Renal cortical epithelial cell (primary cell): ENCODE measurements at places on chromosomes 7 and 10. TPM values are rescaled to one million over a fixed set of nuclear protein-coding genes. Genes with fewer than 3 reads are reported as not detected.

- DNase-seq: no peak
Measured at GRCh38 chr7:116661865-116662264, 10.1 kb upstream of the MET start.

DNA sequence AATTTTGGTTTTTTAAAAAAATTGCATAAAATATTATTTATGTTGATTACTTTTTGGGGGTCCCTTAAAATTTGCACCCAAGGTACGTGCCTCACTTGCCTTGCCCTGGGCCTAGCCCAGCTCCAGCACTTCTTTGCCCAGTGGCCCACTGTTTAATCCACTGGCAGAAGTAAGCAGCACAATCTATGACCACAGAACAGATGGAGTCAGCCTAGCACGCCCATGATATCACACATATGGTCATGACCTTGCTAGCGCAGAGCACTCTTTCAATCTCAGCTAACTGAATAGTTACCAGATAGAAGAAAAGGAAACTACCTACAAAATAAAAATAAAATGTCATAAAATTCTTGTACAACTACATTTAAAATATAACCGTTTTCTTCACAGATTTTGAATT is 5.6 kb downstream of the OGA start:
- no peak for DNase-seq

DNA sequence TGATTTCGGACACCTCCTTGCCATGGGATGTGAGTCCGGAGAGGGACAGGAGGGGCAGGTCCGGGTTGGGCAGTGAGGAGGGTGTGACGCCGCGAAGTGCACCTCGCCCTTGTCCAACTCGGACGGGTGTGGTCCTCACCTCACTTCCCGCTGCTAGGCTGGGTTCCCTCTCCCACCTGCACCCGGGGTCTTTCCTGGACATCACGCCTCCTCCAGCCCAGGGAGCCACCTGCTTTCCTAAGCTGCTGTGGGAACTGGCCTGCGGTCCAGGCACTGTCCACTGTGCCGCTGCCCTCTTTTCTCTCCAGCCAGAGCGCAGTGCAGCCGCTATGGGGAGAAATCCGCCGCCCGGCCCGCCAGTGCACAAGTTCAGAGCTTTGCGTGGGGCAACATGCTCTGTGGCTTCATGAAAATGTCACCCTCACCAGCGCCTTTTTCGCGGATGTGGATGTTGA is 45.0 kb upstream of the ZNF716 start:
- DNase-seq: no peak

- DNase-seq: no peak
Measured at GRCh38 chr7:4794591-4795350, 19.3 kb downstream of the AP5Z1 start.

DNA sequence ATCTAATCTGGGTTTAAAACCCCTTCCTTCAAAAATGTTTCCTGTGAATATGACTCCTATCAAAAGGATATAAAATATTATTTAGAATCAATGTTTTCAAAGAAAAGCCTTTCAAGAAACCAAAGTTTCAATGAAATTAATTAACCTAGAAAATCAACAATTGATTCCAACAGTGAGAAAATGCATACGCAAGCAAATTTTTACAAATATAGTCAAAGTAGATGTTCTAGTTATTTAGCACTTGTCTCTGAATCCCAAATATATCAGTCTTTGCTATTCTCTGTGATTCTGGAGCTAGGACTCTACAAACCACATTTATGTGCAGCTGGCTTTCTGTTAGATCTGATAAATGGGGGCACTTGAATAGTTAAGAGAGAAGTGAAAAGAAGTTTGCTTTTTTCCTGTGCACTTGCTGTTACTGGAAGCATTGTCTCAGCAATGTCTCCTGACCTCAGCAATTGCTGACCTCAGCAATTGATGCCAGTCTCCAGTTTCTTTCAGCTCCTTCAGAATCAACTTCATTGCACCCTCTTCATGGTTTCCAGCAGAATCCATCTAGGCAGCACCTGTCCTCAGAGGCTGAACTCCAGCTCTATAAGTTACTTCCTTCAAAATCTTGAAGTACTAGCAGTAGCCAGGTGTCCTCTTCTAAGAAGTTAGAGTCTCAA is 879.9 kb upstream of the LRRN3 start:
- no peak for DNase-seq

The RAPGEF5 gene
- 2.3 and 4.0 TPM in 2 replicates for total RNA-seq

The CADPS2 gene
- total RNA-seq: 8.7 and 14.6 TPM in 2 replicates

The EN2 gene
- 0.05 TPM in 1 of 2 replicates, not detected in the other for total RNA-seq

The FRMPD2 gene
- 0.35 and 1.9 TPM in 2 replicates for total RNA-seq

DNA sequence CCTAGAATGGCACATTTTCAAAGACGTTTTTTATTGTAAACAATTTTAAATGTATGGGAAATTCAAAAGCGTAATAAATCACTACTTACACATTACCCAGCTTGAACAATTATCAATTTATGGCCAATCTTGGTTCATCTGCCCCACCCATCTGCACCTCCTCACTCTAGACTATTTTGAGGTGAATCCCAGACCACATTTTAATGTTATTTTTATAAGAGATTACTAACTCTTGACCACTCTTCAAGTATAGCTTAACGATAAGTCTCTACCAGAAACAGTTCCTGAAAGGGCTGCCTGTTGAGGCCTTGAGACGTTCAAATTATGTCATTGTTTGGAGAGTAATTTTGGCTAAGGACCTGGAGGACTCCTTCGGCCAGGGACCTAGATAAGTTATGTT is 33.2 kb downstream of the ECHDC3 start:
- DNase-seq: no peak

The PNPLA8 gene
- 58.5 and 60.2 TPM in 2 replicates for total RNA-seq

DNA sequence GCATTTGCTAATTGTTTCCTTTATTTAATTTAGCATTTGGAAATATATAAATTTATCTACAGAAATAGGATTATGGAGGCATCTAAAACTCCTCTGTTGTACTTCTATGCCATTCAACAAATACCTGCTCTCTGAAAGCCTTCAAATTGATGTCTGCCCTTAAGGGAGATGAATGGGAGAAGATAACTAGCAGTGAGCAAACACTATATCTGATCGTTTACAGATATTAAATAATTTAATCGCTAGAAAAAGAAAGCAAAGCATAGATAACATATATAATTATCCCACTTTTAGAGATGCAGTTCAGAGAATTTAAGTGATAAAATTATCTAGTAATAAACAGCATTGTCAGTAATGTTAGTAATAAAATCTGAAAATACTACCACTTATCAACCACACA is 524.9 kb downstream of the NRG3 start:
- DNase-seq: no peak

- no peak for DNase-seq
Measured at GRCh38 chr10:83816942-83817341, 322.4 kb upstream of the GHITM start.

DNA sequence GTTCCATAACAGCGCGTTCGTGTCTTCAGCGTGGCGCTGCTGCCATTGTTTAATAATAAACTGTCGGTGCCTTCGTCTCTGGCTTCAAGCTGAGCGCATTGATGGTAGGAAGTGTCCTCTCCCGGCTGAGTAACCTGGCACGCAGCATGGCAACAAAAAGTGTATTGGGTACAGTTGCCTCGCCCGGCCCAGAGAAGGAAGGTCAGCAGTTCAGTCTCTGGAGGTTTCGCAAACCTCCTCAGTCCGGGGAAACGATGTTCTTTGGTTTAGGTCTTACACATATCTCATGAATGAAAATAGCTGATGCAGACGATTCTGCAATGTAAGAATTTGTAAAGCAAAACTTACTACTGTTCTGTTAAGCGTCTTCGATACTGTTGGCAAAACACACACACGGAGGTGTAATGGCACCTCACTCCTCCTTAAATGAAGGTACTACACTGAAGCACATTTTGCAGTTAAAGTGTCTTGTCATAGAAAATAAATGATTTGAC is 739 bp upstream of the CCDC186 start:
- DNase-seq: peak; percentile 86

The SVIL gene
- 61.0 and 202 TPM in 2 replicates for total RNA-seq
